ENCODE measurements at places on chromosomes 6 and 20.

- peak; percentile 94 for DNase-seq
- peaks cover 19% of the 10 kb centered on the region for H3K4me1 ChIP-seq
- H3K27ac ChIP-seq: peak overlapping the region; percentile 25
- no peaks in the 10 kb centered on the region for H3K36me3 ChIP-seq
- H3K4me3 ChIP-seq: no peak overlapping the region
Observed at GRCh38 chr6:94478133-94479005, 1059.0 kb upstream of the EPHA7 start.

DNA sequence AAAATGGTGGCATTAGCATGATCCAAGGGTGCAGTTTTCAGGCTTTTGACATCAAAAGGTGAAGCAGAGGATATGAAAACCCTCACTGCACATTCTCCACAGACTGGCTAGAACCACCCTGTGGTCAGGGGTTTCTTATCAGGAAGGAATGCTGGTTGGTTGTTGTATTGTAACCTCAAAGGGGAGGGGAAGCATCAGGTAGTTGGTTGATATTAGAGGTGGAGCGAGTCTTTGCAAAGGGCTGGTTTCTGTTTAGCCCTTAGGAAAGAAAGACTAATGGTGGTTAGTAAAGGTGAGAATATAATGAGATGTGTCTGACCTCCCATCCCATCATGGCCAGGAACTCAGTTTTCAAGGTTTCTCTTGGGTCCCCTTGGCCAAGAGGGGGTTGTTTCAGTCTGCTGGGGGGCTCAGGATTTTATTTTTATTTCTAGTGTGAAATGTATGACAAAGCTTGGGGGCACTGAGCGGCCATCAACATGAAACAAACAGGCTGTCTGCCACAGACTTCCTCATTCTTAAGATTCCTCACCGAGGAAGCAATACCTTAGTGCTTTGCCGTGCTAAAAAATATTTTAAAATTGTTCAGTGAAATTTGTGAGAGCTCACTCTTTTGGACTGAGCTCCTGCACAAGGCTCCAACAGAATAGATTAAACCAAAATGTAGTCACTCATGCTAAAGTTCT lies 47.5 kb upstream of the PROKR2 start:
- H3K4me3 ChIP-seq: no peak overlapping the region
- no peak for DNase-seq
- no peaks in the 10 kb centered on the region for H3K36me3 ChIP-seq

DNA sequence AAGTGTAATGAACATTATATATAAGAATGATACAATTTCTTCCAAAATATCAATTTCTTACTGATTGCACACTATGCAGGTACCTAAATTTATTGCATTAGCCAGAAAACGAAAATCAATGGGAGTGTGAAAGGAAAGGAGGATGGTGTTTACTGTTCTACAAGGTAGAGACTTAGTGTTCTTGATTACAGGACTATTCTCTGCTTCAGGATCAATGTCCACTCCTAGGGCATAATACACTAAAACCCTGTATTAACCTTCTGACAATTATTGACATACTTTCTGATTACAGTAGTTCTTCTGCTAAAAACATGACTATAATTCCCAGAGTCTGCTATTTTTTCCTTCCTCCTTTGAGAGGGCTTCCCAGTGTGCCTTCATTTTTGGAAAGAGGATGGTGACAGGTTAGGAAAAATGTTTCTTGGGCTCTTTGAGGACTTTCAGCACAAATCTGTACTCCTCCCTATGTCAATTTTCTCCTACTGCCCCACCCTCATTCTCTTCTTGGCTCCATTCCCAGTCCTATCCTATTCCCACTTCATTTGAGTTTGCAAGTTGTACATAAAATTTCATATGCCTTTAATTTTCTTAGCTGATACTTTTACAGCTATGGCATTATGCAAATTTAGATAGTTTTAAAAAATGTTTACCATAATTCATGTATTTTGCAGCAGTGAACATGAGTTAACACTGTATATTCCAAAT lies 278.9 kb downstream of the CENPW start:
- H3K27ac ChIP-seq: no peak overlapping the region
- H3K27me3 ChIP-seq: no peaks in the 10 kb centered on the region
- DNase-seq: peak; percentile 5
- H3K36me3 ChIP-seq: no peaks in the 10 kb centered on the region
- no peak overlapping the region for H3K4me3 ChIP-seq

DNA sequence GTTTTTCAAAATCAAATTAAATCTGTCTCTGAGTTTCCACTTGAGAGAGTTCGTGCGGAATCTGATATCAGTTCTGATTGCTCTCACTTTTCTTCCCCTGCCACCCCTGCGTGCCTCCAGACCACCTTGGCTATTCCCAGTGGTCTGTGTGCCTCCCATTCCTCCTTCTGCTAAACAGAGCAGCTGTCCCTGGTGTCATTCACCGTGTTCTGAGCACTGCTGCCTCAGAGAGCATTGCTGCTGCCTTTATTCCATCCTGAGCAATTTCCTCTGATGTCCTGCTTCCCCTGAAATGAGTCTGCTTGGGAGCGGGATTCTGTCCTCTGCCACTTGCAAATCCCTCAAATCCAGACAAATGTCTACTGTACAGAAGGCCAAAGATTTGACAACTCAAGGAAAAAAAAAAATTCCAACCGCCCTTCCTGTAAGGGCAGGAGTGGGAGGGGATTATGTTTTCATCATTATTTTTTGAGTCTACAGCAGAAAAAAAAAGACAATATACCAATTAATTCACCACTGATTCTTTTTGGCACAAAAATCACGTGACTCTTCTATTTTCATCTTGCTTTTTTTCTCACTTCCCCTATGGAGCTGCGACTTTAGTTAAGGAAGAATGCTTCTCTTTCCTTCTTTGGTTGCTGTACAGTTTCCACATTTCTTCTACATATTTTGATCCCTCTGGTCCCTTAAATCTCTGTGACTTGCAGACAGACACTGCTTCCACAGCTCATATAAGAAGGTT lies 833.0 kb downstream of the EPHA7 start:
- H3K4me1 ChIP-seq: no peaks in the 10 kb centered on the region
- no peak overlapping the region for H3K4me3 ChIP-seq
- H3K27me3 ChIP-seq: no peaks in the 10 kb centered on the region

DNA sequence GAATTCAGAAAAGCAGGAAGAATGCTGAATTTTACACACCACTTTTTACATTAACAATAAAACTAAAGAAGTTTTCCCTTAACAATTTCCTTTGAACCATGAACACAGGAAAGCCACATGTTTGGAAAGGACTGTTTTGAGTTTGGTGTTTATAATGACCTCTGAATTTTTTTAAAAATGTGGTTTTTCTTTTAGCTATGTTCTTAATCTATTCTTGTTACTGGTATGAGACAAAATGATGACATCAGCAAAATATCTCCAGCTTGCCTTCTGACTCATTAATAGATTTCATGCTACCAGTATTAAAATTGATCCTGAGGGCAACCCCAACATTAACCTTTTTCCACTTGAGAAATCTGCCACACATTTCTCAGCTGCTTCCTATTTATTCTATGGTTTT lies 217.5 kb upstream of the THEMIS start:
- H3K36me3 ChIP-seq: no peaks in the 10 kb centered on the region
- no peaks in the 10 kb centered on the region for H3K4me1 ChIP-seq
- H3K27ac ChIP-seq: no peak overlapping the region
- no peak overlapping the region for H3K4me3 ChIP-seq

DNA sequence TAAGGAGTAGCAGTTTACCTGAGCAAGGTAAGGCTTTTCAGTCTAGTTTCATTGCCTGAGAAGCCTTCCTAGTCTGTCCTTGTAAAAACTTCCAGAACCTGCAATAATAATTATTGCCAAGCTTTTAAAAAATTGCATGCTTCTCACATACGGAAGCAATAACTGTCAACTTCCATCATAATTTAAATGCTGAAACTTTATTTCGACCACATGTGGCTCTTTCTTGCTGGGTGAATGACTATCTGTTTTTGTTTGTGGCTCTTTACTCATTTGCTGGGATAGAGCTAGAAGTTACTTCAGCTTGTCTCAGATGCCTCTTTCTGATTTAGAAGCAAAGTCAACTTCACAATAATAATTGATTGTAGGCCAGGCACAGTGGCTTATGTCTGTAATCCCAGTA lies 95.9 kb upstream of the COL21A1 start:
- no peaks in the 10 kb centered on the region for H3K36me3 ChIP-seq
- H3K27me3 ChIP-seq: no peaks in the 10 kb centered on the region
- no peak overlapping the region for H3K27ac ChIP-seq
- no peak for DNase-seq
- no peak overlapping the region for H3K4me3 ChIP-seq

DNA sequence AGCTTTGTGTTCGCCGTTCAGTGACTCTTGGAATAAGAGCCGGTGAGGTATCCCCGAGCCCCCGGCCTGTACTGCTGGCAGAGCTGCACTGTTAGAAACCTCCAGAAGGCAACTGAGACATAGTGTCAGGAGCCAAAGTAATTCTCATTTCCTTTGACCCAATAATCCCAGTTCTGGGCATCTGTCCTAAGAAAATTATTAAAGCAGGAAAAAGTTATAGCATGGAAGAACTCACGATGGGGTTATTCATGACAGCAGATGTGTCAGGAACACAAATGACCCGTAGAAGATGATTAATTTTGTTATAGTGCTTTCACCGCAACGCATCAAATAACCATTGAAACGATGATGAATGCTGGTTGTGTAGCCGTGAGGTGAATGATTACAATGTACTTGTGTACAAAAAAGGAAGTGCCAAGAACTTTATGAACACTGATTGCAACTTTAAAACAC lies 20.3 kb downstream of the CYP21A2 start:
- no peaks in the 10 kb centered on the region for H3K27me3 ChIP-seq
- H3K27ac ChIP-seq: no peak overlapping the region
- no peaks in the 10 kb centered on the region for H3K4me1 ChIP-seq
